Liver (tissue), 10 donors: ENCODE measurements at places on chromosomes 1 and 21.

GRCh38 chr1:151790940-151791651 lies 796 bp upstream of the TDRKH start:
- DNase-seq = no peak

DNA sequence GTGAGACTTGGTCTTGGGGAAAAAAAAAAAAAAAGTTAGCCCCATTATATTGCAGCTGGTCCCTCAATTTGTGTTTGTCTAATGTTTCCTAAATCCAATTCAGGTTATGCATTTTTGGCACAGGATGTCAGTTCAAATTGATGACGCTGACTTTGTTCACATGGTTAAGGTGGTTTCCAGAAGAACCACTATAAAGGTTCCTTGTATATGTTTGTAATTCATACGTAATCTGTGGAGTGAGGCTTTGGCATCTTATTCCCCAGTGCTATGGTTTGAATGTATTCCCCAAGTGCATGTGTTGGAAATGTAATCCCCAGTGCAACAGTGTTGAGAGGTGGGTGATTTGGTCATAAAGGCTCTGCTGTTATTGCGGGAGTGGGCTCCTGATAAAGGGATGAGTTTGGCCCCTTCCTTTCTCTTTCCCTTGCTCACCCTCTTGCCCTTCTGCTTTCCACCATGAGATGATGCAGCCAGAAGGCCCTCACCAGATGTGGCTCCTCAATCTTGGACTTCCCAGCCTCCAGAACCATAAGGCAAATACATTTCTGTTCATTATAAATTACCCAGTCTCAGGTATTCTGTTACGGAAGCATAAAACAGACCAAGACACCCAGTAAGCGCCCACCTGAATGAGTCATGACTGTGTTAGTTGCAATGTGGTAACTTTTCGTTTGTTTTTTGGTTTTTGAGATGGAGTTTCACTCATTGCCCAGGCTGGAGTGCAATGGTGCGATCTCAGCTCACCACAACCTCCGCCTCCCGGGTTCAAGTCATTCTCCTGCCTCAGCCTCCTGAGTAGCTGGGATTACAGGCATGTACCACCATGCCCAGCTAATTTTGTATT lies 19.5 kb upstream of the HLCS start:
- no peak for DNase-seq

DNA sequence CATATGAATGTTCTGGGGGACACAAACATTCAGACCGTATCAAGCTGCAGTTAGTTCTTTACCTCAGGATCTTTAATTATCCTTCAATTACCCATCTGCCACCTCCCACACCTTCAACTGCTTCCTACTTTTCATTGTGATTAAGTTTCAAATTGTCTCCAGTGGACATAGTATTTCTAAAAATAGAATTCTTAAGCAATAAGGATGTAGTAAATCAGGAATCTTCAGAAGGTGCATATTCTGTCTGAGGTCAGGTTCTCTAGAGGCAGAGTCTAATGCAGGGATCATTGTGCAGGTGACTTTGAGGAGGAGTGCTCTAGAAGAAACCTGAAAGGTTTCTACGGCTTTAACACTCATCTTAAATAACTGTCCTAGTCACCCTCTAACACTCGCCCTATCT lies 102.6 kb upstream of the PPP2R5A start:
- no peak for DNase-seq

DNA sequence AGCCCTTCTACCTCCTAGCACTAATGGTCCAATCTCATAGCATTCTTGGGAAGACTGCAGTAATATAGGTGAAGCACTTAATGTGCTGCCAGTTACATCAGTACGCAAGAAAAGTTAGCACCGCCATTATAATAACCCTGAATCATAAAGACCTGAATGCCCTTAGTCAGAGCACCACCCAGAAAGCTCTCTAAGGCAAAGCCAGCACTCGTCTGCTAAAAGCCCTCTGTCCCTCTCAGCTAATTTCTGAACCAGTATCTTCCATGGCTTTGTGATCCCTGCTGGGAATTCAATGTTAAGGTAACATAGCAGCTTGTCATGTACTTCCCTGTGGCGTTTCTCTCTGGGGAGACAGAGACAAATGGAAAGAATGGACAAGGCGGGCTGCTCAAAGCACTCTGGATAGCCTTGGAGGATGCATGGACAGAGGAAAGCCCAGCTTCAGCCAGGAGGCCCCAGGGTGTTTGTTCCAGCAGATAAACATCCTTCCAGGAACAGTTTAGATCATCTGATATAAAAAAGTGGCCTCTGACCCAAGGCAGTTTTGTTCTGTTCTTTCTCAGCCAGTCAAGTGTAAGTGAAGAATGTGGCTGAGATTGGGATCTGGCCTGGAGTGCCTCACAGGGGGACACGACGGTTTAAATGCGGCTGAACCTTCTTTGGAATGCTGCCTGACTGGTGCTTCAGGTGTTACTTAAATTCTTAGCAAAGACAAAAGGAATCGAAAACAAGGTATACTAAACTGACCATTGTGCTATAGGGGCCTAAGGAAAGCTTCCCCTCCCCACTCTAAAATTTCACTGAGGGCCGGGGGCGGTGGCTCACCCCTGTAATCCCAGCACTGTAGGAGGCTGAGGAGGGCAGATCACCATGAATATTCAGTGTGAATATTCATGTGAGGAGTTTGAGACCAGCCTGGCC lies 58.1 kb upstream of the VTCN1 start:
- DNase-seq = no peak

GRCh38 chr1:50110656-50111055 lies 1.9 kb downstream of the ELAVL4 start:
- no peak for DNase-seq

GRCh38 chr1:97137862-97138514 lies 416.4 kb downstream of the PTBP2 start:
- DNase-seq = no peak

DNA sequence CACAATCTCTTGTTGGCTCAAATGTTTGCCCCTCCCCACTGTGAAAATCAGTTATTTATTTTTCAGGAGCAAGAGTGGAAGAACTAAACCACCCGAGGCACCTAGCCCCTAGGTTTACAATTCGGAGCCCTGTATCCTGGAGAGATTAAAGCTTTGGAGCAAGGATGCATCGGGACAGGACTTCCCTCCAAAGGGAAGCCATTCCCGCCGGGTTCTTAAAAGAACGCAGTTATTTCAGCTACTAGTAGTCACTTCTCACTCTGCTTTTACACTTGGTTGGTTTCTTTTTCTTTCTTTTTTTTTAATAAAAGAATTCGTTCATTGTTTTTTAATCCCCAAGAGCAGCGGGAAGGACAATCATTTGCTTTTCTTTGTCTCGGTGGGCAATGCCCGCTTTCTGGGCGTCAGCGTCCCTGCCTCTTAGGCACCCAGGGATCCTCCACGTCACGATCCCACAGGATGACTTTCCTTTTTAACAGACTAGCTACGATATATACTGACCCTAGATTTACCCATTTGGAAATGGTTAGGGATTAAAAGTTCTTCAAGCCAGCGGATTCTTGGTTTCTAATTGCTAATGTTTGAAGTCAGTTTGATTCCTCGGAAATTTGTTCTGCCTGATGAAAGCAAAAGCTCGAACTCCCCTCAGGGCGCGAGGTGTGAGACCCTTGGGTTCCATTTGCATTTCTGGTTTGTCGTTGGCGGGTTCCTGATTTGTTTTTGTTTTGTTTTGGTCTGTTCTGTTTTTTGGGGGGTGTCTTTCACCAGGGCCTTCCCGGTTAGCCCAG lies 9.0 kb downstream of the TBX15 start:
- DNase-seq = no peak

DNA sequence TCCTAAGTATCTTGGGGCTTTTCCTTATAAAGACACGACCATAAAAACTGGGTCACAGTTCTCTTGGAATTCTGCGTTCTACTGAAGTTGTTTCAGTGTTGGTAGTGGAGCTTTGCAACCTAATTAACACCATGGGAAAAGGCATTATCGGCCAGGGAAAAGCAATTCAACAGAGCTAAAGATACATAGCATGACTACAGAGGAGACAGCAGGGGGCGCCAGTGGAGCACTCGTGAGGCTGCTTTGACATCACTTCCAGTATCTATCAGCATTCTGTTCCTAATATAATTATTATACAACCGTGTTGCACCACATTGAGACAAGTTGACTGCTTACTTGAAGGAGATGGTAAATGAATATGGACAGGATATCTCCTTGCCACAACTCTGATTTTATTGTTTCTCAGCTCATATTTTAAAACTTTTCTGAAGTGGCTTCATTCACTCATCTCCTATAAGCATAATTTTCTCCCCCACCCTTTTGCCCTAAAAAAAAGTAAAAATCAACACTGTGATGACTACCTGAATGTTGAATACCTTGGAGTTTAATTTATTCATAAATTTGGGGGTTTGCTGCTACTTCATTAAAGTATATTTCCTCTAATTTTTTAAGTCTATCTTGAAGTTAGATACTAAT lies 39.4 kb downstream of the ZP4 start:
- peak; percentile 55 for DNase-seq

GRCh38 chr1:201778279-201779065 lies 50.5 kb upstream of the IPO9 start:
- DNase-seq = no peak

GRCh38 chr1:4854367-4854766 lies 200.0 kb downstream of the AJAP1 start:
- no peak for DNase-seq

GRCh38 chr1:179205284-179205683 lies 24.2 kb downstream of the ABL2 start:
- DNase-seq = no peak

DNA sequence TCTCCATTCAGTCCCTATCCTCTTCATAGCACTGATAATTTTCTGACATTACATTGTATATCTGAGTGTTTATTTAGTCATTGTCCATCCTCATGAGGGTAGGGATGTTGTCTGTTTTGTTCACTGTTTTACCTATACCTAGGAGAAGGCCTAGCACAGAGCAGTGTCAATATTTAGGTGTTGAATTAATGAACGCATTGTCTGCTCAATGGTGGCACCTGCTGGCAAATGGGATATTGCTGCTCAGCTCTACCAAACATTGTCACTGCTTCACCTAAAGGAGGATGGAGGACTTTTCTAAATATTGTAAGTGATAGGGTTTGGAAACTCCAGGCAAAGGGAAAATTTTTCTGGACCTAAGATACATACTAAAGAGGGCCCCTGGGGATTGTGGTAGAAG lies 243.9 kb downstream of the RRAGC start:
- DNase-seq = no peak

- no peak for DNase-seq
These were observed 15.8 kb downstream of the DEPDC1 start for GRCh38 chr1:68481041-68481440.

DNA sequence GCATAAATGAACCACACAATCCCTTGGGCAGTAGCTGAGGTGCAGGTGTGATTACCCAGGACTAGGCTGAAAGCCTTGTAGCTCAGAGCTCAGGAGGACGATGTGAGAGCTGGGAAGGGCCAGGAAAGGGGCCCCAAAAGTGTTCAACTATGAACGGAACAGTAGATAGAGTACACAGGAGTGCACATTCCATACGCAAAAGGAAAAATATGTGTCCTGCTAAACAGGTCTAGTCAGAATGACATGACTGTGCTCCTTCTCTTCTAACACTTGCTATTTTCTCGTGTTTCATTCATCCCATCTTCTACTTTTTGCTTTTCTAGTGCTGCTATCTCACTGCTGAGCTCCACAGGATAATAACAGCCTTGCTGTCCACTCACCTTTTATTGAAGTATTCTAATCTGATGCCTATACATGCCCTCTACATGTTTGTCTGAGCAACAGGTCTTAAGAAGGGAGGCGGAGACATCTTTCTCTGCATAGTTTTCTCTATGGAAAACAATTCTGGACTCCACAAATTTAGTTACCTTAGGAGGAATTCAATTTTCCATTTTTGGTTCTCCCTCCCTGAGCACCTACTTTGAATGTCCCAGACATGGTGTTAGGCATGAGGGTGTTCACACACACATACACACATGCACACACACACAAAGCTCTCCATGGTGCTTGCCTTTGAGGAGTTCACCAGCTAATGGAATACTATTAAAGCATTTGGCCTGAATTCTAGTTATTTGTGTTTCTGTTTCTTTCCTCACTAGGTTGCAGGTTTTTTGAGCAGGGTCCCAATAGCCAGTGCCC lies 3.4 kb downstream of the S100A10 start:
- no peak for DNase-seq

DNA sequence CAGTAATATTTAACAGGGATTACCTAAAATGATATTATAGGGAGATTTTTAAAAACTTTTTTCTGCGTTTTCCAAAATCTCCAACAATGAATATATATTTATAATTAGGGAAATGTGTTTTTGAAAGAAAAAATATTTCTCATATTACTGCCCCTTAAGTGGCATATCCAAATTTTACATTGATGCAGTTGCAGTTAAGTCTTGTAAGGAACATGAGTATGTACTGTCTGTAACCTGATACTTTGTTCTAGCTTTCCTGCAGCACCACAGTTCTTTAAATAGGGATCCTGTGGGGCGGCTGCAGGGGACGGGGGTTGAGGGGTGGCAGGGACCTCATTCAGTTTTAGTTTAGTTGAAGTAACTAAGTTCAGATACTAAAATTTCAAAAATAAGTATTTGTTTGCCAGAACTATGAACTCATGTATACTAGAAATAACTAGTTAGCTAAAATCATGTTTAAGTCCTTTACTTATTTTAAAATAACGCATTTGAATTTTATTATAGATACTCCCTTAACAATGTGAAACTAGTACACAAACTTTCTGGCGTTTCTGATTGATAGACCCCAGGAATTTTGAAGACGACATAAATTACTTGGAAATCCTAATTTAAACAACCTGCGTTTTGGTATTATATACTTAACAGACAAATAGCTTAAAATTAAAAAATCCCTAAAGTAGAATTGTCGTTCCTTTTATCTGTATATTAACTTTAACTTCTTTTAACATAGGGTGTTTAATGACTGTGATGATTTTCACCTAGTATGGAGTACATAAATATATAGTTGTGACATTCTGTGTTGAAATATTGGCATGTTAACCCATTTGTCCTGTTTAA lies 639 bp upstream of the DNAJB4 start:
- DNase-seq = peak; percentile 55

- no peak for DNase-seq
These were observed 11.6 kb downstream of the FAAH start for GRCh38 chr1:46405724-46406123.

DNA sequence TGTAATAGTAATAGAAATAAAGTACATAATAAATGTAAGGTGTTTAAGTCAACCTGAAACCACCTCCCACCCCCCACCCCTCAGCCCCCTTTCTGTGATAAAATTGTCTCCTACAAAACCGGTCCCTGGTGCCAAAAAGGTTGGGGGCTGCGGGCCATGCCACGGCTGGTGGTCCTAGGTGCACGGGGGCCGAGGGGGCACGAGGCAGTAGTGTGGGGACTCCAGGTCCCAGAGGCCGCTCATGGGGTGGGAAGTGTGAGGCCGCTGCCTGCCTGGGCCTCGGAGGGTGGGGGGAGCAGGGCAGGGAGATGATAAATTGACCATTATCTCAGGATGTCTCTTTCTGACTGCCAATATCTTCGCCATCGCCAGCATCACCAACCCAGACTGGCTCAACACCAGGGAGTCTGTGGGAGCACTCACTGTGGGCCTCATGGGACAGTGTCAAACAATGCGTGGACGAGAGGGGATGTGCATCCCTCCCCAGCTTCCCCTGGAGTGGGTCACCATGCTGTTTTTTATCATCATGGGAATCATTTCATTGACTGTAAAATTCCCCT lies 6.5 kb downstream of the ZBTB17 start:
- no peak for DNase-seq
